NCI-H1105 (cell line): ENCODE measurements at places on chromosomes 13 and 19.

GRCh38 chr13:76888421-76888820 lies 2.2 kb upstream of the KCTD12 start:
- no peak for DNase-seq

- DNase-seq, result no peak
These were observed 121.1 kb upstream of the MYO16 start for GRCh38 chr13:108508263-108508662.

GRCh38 chr19:57829316-57829715 lies 783 bp upstream of the ZNF587B start:
- DNase-seq, result no peak

DNA sequence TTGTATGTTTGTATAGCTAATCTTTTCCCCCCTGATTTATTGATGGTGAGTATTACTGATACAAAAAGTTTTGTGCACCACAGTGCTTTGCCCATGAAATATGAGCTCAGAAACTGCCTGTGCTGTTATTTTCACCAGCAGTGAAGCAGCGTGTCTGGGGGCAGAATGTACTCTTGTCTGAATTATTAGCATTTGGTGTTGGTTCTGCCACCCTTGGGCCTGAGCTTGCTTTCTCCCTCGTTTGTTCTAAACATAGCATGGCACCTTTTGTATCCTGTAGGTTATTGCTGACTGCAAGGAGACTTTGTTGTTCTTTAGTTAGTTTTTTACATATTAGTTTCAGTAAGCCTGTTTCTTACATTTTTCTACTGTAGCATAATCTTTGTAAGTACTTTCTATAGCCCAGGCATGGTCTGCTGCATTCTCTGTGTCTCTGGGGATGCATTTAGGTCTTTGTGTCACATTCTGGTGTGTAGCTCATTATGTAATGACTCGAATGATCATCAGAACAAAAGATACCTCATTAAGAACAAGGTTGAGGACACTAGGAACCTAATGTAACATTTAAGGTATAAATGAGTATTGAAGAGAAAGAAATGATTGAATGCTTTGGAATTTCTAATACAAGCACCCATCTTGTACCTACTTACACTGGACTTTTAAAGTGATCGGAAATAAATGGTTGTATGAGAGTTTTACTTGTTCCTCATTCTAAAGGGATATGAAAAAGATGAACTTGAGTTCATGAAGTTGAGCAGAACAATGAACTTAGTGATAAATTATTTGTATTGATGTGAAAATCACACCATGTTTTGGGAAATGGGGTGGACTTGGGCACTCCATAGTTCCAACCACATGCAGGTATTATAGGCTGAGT lies 50.3 kb upstream of the GPI start:
- DNase-seq, result no peak

- DNase-seq, result no peak
These were observed 104.7 kb downstream of the TUBGCP3 start for GRCh38 chr13:112483299-112483698.

- DNase-seq, result no peak
These were observed 208.0 kb downstream of the LHFPL6 start for GRCh38 chr13:39394796-39395678.

DNA sequence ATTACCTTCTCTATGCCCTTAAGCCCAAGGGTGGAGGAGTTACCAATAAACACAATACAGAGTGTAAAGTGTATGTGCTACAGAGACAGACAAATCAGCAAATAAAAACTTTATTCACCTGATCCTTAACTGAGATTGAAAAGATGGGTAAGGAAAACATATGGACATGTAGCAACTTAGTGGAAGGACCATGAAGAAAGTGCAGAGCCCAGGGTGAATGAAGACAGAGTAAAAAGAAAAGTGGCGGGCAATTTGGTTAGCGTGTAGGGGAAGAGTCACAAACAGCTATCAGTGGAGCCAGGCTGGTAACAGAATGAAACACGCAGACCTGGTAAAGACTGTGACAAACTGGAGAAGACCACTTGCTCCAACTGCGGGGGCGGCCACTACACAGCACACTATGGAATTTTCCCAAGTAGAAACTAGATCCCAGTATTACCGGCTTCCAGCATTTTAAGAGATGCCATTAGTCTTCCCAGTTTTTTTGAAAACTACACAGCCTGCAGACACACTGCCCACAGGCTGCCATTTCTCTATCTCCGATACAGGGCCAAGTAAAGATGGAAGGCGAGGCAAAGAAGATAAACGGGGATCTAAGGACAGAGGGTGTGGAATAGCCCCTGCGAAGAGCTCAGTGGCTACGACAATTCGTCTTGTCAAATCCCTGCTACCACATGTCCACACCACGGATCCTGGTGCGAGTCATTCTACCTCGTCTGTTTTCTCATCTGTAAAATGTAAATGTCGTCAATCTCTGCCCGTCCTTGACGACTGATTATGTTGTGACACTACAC lies 1.2 kb downstream of the UQCRFS1 start:
- no peak for DNase-seq

- no peak for DNase-seq
These were observed 64.4 kb downstream of the RASA3 start for GRCh38 chr13:114067886-114068651.

- DNase-seq, result no peak
These were observed 1.2 kb upstream of the FBXL3 start for GRCh38 chr13:77028202-77028601.

- DNase-seq, result no peak
These were observed 1.5 kb downstream of the CD37 start for GRCh38 chr19:49336482-49337266.

DNA sequence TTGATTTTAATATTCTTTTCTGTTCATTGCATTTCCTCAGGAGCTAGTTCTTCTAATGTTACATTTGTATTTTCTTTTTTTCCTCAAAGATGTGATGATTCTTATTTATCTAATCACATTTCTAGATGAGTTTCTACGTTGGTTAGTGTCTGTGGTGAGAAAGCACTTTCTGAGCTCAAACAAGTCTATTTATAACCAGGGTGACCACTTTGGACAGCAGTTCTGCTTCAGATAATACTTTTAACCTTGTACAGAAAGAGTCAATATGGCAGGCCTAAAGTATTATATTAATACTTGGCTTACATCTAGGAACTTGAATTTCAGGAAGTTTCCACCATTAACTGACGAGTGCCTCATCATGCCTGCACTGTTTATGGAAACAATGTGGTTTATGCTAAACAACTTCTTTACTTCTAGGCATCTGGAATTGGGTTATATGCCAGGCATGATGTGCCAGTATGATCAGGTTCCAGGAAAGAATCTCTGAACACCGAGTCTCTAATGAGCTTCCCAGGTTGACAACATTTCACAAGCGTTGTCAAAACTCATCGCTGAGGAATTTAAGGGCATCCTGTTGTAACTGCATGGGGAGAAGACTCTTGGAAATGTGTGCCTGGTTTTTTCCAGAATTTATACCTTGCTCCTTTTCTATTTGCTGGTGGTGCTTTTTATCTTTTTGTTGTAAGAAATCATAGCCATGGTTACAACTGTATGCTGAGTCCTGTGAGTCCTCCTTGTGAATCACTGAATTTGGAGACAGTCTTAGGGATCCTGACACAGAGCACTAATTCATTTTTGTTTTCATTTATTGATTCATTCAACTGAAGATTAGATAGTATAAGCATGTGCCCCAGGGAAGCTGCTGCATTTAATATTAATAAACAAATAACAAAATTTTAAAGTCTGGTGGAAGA lies 344.4 kb upstream of the PCDH9 start:
- DNase-seq, result no peak

DNA sequence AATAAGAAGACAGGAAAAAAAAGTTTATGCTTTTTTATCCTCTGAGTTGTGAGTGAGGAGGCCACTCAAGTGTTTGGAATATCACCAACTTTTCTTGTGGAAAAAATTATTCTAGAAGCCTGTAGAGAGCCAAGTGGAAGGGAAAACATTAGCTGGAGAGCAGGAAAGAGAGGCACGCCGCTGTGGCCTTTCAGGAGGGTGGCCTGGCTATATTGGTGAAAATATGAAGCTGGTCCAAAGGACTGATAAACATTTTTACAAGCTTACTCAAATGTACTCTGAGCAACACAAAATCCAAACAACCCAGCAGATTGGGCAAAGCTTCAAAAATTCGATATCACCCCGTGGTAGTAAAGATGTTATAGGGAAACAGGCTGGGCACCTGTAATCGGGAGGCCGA lies 2.3 kb upstream of the EIF3G start:
- DNase-seq, result no peak

DNA sequence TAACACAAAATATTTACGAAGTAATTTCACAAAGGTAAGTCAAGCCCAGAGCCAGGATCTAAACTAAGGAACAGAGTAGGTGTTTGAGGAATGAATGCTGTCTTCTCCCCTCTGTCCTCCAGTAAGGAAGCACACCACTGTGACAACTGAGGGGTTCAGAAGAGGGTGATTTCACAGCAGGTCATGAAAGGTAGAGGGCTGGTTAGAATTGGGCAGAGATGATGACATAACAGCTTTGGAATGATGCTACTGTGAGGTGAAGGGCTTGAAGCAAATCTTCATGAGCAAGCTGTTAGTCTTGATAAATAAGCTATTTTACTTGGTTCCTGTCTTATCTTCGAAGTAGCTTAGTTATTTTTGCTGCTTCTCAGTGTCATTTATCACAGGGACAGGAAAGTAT lies 498.6 kb downstream of the FGF9 start:
- DNase-seq, result no peak

DNA sequence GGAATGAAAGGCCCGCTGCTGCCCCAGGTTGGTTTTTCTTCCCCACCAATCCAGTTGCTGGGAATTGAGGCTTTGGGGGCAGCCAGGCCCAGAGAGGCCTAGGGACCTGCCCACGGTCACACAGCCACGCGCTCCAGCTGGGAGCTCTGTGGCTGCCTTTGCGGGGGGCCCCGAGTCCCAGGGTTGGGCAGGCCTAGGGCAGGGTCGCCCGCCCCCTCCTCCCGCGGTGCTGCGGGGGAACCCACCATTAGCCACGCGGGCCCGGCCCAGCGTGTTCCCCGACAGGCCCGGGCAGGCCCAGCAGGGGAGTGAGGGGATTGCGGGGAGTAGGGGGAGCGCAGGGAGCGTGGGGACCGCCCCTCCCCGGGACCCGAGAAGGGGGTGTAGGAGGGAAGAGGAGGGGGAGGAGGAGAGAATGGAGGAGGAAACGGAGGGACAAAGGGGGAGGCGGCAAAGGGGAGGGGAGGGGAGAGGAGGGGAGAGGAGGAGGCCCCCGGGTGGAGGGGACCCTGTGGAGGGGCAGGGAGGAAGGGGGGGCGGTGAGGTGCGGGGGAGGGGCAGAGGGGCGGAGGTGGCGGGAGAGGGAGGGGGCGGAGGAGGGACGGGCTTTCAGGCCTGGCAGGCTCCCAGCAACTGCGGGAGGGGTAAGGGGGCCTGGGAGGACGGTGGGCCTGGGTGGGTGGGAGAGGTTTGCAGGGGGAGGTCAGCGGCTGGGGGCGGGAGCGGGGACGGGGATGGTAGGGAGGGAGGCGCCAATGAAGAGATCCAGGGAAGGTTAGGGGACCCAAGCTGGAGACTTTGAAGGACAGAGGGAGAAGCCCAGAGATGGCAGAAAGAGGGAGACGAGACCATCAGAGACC lies 12.9 kb upstream of the TLE2 start:
- no peak for DNase-seq
